GM04503 (cell line): ENCODE measurements at places on chromosomes 6 and 20.

DNA sequence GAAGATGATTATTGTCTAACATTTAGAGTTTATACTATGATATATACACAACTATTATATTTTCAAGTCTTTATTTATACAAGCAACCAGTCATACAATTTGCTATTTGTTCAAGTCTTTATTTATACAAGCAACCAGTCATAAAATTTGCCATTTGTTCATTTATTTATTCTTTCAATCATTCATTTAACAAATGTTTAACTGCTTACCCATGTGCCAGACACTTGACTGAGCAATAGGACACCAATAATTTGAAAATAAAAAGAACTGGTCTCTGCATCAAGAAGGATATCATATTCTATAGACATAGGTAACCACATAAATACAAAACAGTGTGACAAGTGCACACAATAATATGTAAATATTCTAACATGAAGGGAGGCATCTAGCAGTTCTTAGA lies 20.3 kb downstream of the GRIK2 start:
- no peak for DNase-seq

DNA sequence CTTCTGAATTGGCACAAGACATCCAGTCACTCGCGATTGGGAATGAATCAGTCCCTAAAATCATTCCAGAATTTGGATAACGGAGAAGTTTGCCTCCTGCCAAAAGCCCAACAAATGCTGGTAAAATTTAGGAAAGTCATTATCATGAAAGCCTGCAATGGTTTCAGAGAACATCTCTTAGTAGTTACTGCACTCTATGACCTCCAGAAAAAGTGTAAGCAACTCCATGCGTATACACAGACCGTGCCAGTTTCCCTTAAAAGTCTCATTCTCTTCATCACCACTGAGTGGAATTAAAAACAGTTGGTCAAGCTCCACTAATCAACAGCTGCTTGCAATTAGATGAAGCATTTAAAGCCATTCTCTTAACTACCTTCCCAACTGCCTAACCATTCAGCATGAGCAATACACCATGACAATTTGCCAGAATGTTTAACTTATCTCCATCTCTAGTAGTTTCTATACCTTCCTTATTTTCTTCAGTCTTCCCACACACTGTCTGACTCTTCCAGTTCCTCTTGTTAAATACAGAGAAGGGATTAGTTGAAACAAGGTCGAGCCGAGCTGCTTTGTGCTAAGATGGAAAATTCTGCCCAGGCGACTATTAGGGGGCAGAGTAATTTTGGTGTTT lies 183.6 kb upstream of the PRDM1 start:
- DNase-seq, result peak; percentile 75

DNA sequence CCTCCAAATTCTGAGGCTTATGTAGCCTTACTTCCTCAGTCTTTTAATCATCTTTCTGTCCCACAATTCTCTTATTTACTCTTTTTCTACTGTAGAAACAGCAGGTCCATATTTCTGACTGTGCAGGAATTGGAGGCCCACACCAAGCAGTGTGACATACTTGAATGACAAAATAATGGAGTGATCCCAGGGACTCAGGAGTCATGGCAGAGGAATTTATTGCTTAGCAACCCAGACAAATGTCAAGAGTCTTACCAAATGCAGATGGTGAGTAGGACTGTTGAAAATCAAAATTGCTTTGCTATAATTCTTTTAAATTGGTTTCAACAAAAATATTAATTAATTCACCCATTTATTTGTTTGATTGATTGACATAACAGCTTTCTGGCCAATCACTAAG lies 59.9 kb downstream of the HTR1B start:
- DNase-seq, result peak; percentile 45

DNA sequence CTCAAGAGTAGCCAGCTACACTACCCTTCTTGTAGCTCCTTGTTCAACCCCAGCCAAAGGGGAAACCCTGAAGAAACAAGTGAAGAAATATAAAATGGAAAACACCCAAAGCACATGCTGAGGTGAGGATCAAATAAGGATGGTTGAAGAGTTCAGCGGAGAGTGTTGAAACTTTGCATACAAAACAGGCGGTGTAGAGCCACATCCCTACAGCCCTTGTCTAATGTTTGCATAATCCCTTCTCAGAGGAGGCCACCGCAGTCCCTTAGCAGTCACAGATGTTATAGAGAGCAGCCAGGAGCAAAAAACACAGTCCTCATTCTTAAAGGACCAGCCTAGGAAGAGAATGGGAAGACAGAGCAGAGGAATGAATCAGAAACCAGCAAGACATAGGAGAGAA lies 350.7 kb upstream of the SASH1 start:
- no peak for DNase-seq

DNA sequence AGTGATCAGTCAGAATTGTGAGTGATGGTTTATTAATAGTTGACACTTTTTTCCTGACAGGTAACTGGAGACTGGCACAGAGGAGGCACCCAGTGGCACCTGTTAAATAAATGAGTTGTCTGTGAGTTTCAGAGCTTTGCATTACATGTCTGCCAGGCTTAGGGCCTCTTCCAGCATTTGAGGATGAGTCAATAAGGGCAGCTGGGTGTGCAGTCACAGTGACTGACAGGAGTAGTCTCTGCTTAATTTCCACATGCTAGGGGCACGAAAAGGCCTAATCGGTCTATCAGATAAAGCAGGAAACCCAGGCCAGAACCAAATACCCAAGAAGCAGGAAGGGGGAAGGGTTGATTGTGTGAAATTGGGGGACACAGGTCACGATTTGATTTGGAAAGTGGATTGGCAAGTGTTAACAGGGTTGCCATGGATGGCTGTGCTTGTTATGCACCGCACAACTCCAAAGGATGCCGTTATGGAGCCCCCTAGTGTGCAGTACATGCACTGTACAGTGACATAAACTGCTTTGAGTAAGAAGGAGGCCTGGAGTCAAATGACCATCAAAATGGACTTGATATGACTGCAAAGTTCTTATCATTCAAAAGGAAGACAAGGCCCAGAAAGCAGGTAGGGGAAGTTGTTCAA lies 111.9 kb upstream of the GGTLC1 start:
- no peak for DNase-seq

DNA sequence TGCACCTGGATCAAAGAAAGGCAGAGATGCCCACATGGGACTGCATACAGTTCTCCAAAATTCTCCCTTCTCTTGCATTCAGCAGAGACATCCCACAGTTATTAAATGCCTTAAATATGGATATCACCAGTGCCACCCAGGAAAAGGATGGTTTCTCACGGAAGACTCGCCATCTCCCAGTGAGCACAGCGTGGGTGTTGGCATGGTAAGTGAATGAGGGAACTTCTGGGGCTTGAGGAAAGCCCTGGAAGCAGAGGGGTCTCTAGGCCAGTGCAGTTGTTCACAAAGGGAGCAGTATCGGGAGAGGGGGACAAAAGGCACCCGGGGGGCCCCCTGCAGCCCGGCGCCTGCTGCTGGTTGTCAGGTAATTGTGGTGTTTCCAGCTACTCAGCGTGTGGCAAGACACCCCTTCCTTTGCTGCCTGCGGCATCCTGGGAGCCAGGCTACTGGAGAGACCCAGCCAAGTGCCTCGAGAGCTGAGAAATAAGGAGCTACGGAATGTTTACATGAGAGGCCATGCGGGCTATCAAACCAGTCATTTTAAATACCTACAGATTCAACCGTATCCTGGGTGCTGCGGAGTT lies 125.4 kb downstream of the PXDC1 start:
- DNase-seq, result no peak

DNA sequence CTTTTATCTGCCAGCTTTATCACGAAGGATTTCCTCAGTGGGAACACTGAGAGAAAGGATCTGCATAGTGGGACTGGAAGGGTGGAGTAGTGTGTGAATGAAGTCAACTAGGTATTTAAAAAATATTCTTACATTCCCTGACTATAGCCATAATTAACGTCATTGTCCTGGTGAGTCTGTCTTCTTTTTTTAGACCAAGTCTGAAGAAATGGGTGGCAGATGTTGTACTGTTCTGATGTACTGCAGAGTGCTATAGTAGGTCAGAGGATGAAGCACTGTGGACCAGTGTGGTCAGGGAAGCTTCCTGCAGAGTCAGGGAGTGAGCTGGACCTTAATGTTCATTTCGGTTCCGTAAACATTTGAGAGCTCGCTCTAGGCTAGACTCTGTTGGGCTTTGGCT lies 11.9 kb downstream of the TULP4 start:
- peak; percentile 26 for DNase-seq

DNA sequence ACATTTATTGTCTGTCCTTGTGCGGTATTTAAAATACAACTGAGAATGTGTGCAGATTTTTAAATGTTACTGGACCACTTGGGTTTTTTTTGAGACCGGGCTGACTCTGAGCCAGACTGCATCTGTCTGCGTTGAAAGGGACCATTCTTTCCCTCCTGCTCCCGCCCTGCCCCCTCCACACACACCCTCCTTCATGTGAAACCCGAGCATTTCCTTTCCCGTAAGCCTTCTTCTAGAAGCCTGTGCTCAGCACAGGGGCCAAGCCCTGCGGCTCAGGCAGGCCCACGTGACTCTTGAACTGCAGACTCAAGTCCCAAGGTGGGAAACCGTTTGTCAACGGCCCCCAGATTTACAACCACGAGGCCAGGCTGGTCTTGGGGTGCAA lies 82.7 kb upstream of the FOXC1 start:
- no peak for DNase-seq

- no peak for DNase-seq
Observed at GRCh38 chr6:113027780-113028179, 680.6 kb downstream of the RFPL4B start.

- DNase-seq, result no peak
Observed at GRCh38 chr20:20089018-20089417, 36.7 kb downstream of the CFAP61 start.
